NCI-H2081 treated with DMSO at 0.1 percent for 48 hours (cell line): ENCODE measurements at places on chromosomes 6 and 20.

DNA sequence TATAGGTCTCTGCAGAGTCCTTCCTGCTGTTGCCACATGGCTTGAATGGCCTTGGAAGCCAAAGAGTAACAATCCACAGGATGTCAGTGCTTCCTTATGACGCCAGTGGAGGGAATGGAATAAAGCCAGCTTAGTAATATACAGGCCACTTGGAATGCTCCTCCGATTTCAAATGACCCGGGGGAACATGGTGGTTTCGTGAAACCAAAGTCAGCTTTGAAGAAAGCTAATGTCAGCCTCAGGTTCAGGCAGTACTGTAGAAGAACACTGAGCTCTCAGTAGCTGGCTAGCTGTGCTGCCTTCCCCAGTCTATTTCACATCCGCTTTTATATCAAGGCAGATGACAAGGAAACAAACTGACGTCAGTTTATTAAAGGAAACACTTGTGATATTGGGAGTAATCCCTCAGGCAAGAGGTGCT, 189.1 kb downstream of the DTNBP1 start:
- no peak for DNase-seq

- DNase-seq, result no peak
Measured at GRCh38 chr20:38229376-38230252, 30.9 kb downstream of the KIAA1755 start.

DNA sequence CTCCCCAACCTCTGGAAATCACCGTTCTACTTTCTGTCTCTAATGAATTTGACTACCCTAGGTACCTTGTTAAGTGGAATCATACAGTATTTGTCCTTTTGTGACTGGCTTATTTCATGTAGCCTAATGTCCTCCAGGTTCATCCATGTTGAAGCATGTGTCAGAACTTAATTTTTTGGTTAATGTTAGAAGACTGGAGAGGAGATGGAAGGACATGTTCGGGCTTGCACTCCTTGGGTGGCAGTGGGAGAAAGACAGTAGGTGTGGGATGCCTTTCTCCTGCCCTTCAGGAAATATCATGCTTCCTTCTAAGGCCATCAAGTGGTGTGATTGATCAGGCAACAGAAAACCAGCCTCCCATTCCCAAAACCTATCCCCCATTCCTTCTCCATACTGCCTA, 61.1 kb upstream of the RNF144B start:
- DNase-seq, result no peak

- no peak for DNase-seq
Measured at GRCh38 chr6:34084591-34085290, 61.1 kb downstream of the GRM4 start.

DNA sequence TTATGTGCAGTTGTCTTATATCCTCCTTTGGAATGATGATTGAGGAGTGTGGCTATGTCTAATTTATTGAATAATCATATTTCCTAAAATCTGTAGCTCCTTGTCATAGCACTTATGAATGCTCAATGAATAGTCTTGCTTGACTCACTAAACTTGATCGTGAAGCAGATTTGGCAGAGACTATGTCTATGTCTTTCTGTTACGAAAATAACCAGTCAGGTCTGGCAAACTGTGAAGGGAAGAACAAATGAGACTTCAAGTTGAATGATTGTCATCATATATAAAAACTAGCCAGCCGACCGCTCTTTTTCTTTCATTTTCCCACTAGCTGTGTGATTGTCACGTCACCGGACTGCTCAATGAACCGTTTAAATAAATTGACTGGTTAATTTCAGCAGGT, 1303.9 kb upstream of the GJE1 start:
- no peak for DNase-seq

GRCh38 chr6:96089173-96089572, 73.4 kb downstream of the FUT9 start:
- DNase-seq, result no peak

DNA sequence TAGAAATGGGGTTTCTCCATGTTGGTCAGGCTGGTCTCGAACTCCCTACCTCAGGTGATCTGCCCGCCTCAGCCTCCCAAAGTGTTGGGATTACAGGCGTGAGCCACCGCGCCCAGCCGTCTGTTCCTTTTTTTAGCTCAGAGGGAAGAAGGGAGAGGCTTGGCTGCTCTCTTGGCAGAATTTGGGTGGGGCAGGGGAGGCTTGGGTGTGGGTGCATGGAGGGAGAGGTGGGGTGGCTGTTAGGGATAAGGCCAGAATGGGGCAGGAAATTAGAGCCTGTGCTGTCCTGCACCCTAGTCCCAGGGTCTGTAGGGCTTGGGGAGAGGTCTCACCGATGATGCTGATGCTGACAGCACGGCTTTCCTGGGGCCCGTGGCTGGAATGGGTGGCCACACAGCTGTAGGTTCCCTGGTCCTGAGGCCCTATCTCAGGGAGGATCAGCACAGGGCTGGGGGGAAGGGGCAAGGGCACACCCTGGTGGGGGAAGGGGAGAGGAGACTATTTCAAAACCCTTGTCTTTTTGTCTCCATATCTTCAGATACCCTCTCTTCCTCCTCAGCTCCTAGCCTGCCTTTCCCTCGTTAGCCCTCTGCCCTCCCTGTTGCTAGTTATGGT, 2.0 kb downstream of the AGER start:
- no peak for DNase-seq

GRCh38 chr6:170124836-170125235, 166.0 kb downstream of the DLL1 start:
- no peak for DNase-seq

- no peak for DNase-seq
Measured at GRCh38 chr20:63522091-63522868, 1.7 kb downstream of the PPDPF start.

DNA sequence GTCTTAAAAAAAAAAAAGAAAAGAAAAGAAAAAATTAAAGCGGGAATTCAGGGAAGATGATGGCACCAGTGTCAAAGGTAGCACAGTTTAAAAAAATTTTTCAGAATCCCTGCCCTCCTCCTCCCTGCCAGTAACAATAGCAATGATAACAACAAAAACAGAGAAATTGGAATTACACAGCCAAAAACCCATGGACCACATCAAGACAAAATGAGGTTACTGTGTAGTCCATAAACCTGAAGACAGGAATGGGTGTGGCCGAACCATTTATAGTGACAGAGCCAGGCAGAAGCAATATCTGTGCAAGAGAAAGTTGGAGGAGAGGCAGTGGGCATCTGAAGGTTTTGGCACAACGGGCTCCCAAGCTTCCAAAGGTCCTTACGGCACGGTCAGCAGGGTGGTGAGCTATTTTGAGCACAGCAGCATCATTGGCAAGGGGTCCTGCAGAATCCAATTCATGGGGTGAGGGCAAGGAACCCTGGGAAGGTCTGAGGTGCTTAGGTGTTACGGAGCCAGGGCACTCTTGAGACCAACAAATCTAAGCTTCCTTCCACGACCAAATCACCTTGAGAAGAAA, 202.3 kb downstream of the GMPR start:
- DNase-seq, result no peak

- DNase-seq, result no peak
Measured at GRCh38 chr20:17797161-17797560, 97.4 kb downstream of the BANF2 start.

GRCh38 chr6:137968455-137968804, 101.4 kb downstream of the TNFAIP3 start:
- DNase-seq, result no peak

GRCh38 chr20:41183391-41183790, 46.0 kb downstream of the PLCG1 start:
- no peak for DNase-seq
